ENCODE measurements at places on chromosomes 5 and 9.

DNA sequence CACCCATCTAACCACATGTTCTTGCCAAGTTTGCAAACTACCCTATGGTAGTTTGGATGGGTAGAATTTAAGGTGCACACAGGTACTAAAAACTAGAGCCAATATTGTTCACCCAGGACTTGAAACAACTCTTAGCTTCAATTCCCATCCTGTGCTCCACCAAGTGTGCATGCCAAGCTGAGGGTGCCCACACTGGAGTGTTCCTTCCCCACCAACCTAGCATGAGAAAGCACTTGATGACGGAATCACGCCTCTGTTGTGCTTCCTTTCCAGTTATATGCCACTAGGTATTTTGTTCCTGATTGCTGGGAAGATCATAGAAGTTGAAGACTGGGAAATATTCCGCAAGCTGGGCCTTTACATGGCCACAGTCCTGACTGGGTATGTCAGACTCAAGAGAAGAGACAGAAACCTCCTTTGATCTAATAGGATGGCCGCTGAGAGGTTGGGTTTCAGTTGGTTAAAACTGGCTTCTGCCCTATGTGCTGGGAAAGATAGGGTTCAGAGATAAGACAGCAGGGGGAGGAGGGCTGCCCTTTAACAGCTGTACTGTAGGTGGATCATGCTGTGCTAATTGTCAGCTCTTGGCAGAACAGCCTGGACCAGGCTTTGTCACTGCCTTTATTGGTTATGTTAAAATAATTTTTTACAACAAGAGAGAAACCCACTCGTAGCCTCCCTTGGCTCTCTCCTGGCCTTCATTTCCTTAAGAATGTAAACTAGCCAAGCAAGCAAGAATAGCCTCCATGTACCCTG, 83.5 kb downstream of the SLC1A1 start:
- no peak for DNase-seq

DNA sequence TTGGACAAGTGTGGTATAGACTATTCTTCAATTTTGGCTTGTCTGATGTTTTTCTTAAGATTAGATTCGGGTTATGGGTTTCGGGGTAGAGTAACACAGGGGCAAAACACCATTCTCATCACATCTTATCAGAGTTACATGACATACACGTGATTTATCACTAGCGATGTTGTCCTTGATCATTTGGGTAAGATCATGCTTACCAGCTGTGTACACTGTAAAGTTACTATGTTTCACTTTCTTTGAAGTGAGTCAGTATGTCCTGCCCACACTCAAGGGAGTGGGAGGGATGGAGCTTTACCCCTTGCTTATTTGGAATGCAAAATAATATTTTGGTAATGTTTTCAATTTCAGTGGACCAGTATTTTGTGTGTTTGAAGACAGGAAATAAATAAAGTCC, 101.8 kb upstream of the TAF11L2 start:
- peak; percentile 31 for DNase-seq

DNA sequence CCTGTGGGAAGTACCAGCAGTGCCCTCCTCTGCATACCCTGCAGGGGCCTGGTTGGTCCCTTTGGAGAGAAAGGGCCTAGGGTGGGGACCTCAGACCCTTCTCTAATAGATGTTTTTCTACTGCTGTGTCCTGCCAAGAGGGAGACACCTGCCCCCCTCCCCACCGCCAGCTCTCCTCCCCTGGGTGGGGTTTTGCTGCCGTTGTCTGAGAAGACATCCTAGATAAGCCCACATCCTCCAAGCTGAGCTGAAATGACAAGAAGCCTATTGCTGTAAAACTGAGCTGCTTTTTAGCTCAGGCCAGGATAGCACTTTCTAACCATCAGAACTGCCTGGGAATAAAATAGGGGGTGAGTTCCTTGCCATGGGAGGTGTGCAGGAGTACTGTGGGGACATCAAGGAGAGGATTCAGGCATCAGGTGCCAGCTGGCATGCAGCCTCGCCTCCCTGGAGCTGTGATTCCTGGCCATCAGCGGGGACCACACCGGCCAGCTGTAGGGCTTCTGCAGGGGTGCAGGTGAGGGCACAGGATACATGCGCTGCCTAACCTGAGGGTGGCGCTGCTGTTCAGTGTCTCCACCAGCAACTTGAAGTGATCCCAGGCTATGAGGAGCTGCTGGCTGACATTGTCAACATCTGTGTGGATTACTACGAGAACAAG, 37.9 kb downstream of the CYFIP2 start:
- DNase-seq = no peak

DNA sequence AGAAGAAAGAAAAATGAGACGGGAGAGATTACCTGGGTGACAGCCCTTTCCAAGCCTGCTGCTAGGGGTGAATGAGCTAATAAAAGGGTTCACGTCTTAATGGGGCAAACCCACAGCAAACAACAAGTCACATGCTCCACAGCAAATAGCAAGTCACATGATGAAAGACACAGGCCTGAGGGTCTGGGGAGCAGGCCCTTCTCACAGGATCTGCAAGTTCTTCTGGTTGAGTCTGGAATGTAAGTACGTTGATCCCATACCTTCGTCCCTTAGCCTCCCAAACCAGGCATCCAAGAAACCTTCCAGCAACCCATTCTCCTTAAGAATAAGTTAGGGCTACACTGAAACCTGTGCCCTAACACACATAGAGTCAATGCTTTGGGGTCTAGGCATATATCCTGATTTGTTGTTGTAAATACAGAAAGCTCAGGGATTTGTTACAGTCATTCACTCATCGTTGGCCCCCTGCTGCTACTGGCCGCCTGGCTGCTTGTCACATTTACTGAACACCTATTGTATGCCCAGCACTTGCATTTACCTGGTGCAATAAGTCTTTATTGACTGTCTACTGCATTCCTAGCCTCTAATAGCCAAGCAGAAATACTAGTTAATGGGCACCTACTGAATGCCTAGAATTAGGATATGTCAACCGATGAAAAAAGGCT, 43.3 kb upstream of the MSX2 start:
- DNase-seq = no peak

DNA sequence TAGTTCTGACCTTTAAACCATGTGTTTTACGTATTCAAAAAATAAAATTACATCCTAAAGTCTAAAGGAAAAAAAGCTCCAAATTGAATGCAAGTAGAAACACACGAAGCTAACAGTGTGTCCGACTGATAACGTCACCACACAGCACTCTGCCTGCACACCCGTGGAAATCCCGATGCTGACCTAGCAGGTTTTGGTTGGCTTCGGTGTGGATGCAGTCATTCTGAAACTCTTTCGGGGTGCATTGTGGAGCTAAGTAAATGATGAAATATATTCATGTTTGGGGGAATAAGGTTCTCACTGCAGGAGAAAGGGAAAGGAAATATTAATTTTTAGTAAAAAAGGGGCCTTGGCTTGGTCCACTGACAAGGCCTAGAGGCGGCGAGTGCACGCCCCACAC, 2.0 kb downstream of the RASGEF1C start:
- no peak for DNase-seq

GRCh38 chr5:109218818-109219217, 191.0 kb downstream of the PJA2 start:
- no peak for DNase-seq

- no peak for DNase-seq
Measured at GRCh38 chr9:98712987-98713386, 4.3 kb upstream of the GABBR2 start.

DNA sequence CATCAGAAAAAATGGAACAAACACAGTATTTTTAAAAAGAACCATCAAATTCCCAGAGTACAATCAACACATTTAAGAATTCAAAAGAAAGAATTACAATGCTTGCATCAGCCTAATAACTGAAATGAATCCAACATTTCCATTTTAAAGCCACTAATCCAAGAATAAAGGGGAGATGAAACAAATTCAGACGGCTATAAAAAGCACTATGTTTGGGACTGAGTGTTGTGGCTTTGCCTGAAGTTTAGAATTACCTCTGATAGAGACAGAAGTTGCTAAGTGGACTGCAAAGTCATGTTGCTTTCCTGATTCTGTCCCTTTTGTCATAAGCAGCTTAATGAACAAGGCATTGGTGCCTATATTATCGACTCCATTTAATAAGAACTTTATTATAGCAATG, 135.4 kb upstream of the RGMB start:
- no peak for DNase-seq

DNA sequence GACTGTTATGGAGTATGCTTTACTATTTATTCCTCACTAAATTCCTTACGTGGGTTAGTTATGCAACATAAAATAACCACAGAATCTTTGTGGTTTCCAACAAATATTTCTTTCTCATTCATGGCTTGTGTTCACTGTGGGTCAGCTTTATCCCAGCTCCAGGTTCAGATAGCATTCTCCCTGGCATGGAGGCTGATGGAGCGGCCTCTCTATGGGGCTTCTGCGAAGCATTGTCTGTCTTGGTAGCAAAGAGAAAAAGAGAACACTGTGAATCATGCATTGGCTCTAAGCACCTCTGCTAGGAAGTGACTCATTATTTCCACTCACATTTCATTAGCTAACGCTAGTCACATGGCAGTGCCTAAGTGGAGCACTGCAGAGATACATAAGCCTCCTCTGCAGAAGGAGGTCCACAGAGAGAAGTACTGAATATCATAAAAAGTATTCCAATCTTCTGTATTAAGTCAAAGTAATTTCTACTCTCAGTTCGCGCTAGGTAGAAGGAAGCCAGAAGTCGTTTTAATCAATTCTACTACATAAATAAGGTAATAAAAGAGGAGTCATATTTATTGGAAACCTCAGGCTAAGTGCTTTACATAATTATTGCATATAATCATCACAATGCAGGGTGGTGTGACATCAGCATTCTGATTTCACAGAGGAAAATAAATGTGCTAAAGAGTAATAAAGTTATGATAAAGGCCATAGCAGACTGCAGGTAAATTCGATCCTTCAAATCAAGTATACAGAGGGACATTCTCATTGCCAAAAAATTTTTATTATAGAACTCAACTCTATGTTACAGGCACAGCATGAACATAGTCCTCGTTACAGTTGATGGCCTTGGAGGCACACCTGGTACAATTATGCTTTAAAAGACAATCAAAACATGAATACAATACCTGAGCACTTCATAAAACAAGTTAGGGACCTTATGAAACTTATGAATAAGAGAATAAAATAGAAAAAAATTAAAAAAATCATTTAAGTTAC, 531.1 kb downstream of the CETN3 start:
- peak; percentile 40 for DNase-seq

DNA sequence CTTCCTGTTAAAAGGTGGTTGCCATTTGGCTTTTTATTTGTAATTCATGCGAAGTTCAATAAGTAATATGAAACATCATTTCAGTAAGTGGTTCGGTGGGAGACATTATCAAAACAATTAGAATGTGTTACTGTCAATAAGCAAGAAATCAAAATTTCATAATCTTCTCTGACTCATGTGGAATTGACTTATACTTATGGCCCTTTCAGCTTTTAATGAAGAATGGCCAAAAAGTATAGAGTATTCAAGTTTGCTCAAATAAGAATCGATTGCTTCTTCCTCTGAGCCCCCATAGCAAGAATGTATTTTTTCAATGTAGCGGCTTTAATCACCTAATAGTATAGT, 174.5 kb downstream of the AOPEP start:
- no peak for DNase-seq

DNA sequence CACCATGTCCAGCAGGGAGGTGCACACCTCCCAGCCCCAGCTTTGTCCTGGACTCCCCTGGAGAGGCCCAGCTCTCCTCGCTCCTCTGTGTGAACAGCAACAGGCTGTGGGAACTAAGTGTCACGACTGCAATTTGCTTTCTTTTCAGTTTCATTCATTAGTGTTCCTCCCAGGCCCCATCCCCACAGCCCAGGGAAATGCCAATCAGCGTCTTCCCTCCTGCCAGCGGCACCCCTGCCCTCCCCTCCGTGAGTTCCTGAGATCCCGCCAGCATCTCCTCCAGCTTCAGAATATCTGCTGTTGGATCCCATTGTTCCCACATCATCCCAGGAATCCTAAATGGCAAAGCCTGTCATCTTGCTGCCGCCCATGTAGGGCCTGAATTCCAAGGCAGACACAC, 13.1 kb upstream of the RPL26L1 start:
- DNase-seq = no peak
